ENCODE measurements at places on chromosomes 1 and 21. TPM values are rescaled to one million over a fixed set of nuclear protein-coding genes. Genes with fewer than 3 reads are reported as not detected.

DNA sequence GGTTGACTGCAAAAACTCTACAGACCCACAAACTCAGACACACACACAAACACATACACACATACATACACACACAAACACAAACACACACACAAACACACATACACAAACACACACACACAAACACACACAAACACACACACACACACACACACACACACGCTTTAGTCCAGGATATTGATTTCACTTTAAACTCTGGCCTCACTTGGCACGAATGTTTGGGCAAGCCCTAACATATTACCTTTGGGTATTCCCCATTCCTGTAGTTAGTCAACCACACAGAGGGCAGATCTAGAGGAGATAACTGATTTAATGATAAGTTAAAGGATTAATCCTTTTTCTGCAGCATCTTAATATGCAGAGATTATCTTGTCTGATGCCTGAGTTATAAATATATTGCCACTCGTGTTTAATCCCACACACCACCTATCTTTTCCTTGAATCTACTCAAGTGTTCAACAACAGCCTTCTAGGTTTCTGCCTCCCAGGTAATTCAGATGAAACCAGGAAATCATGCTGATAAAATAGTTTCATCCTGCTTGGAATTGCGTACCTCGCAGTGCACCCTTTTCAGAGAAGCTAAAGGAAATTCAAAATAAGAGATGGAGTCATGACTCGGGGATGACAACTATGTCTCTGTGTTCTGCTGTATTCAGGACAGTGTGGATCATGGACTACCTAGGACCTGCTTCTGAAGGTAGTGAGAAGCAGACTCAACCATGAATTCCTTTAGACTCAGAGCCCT lies 14.5 kb upstream of the RUNX1 start:
- DNase-seq = peak; percentile 77

- DNase-seq = no peak
These were observed 1.2 kb downstream of the PTTG1IP start for GRCh38 chr21:44872323-44872648.

DNA sequence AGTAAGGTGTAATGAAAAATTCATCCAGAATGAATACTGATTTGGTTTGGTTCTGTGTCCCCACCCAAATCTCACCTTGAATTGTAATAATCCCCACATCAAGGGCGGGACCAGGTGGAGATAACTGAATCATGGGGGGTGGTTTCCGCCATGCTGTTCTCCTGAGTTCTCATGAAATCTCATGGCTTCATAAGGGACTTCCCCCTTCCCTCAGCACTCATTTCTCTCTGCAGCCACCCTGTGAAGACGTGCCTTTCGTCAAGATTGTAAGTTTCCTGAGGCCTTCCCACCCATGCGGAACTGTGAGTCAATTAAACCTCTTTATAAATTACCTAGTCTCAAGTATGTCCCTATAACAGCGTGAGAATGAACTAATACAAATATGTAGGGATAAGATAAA lies 5.5 kb upstream of the SYNJ1 start:
- DNase-seq = no peak

GRCh38 chr1:115647507-115647906 lies 5.7 kb downstream of the VANGL1 start:
- DNase-seq = no peak

DNA sequence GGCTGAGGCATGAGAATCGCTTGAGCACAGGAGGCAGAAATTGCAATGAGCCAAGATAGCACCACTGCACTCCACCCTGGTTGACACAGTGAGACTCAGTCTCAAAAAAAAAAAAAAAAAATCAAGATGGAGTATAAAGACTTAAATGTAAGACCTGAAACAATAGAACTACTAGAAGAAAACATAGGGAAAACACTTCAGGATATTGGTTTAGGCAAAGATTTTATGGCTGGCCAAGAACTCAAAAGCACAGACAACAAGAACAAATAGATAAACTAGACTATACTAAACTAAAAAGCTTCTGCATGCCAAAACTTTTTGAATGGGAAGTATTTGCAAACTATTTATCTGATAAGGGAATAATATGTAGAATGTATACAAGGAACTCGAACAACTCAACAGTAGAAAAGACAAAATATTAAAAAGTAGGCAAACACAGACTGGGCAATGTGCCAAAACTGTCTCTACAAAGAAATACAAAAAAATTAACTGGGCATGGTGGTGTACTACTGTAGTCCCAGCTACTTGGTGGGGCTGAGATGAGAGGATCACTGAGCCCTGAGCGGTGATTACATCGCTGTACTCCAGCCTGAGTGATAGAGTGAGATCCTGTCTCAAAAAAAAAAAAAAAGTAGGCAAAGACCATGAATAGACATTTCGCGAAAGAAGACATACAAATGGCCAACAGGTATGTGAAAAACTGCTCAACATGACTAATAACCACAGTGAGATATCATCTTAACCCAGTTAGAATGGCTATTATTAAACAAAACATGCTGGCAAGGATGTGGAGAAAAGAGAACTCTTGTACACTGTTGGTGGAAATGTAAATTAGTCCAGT lies 25.3 kb downstream of the DTL start:
- DNase-seq = no peak

- DNase-seq = no peak
These were observed 1190.9 kb upstream of the PRMT6 start for GRCh38 chr1:105865546-105865945.

DNA sequence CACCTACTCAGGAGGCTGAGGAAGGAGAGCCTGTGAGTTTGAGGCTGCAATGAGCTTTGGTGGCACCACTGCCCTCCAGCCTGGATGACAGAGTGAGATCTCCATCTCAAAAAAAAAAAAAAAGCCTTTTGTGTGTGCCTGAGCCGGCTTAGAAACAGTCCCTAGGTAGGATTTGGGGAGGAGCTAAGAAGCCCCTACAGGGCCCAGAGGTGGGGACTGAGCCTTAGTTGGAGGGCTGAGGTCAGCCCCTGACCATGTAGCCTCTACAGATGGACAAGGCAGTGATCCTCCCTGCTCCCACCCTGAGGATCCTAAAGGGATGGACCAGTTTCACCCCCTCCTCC lies 2.5 kb downstream of the ADAMTSL4 start:
- DNase-seq = no peak

The NCMAP gene
- polyA plus RNA-seq = 0.05 TPM

- DNase-seq = no peak
These were observed 70.6 kb upstream of the KCNJ6 start for GRCh38 chr21:37986751-37987399.

- DNase-seq = no peak
These were observed 738 bp downstream of the GNPAT start for GRCh38 chr1:231241750-231242149.

The PBX1 gene
- 3.5 TPM for polyA plus RNA-seq

The SPAG17 gene
- polyA plus RNA-seq = 0.52 TPM

GRCh38 chr1:215824245-215824644 lies 257.1 kb downstream of the KCTD3 start:
- no peak for DNase-seq

- DNase-seq = no peak
These were observed 91.7 kb upstream of the CD34 start for GRCh38 chr1:208002672-208003071.

DNA sequence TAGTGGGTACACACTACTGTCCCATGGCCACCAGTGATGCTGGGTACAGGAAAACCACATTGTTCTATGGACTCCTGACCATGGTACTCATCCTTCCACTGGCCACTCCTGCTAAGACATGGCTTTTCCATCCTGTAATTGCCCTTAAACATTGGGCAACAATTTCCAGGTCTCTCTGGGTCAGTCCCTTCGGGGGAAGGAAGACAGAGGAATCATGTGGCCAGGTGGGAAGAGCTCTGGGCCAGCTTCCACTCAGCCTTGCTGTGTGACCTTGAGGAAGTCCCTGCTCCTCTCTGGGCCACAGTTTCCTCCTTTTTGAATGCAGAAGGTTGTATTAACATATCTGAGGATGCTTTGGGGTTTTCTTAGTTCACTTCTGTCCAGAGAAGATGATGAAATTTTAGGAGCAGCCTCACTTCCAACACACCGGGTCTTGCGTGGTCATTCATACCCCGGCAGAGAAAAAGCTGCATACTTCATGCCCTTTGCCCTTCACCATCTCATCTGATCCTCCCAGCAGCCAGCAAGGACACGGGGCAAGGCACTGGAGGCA lies 50.8 kb downstream of the SRRM1 start:
- no peak for DNase-seq

DNA sequence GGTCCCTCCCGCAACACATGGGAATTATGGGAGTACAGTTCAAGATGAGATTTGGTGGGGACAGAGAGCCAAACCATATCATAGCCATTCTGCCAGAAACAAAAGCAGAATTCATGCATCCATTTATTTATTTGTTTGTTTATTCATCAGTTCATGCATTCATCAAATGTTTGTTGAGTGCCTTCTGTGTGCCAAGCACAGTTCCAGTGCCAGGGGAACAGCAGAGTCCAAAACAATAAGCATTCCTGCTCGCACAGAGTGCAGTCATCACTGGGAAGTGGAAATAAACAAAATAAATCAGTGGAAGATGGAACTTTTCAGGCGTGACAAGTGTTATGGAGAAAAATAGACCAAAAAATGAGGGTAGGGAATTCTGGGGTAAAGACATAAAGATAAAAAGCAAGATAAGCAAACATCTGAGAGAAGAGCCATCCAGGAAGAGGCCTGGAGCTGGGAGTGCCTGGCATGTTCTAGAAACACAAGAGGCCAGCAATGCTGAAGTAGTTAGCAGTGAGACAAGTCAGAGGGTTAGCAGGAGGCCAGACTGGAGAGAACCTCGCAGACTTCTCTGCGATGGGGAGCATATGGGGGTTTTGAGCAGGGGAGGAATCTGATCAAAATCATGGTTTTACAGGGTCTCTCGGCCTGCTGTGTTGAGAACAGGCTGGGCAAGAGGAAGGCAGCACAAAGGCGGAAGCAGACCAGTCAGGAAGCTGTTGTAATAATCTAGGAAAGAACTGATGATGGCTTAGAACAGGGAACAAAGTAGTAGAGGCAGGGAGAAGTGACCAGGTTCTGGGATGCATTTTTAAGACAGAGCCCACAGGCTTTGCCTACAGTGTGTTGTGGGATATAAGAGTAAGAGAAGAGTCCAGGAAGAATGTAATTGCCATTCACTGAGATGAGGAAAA lies 113.2 kb downstream of the GLUL start:
- DNase-seq = no peak

DNA sequence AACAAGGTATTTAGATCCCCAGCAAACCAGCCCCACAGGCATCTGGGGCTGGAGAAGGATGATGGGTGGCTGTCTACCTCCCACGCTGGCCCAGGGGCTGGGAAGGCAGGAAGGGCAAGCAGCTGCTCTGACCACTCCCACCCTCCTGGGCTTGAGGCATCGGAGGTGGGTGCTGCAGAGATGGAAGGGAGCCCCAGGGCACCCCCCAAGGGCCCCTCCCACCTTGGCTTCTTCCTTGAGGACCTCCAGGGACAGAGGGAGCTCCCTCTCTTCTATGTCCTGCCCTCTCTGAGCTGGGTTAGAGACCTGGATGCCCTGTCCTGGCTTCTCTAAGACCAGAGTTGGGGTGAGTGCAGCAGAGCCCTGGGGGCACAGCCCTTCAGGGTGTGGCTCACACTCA lies 3.1 kb downstream of the CD52 start:
- DNase-seq = no peak

DNA sequence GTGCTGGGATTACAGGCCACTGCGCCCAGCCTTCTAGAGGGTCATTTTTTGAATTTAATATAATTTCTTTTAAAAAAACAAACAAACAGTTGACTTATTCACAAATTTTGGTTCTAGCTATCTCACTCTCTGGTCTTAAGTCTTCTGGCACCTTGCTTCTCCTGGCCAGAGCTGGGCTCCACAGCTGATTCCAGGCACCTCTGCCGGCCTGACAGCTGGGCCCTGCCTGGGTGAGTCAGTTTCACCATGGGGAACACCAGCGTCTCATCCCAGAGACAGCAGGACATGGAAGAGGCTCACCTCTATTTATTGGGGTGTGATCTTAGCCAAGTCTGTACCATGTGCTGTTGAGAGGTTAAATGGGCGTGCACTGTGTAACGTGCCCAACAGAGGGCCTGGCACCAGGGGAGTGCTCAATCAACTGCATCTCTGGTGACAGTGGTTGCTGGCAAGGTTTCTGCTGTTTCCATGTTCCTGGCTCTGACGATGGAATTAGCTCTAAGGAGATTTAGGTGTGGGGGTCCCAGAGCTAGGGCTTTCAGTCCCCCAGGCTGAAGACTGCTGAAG lies 956 bp downstream of the CPLANE2 start:
- DNase-seq = peak; percentile 42

The TMPRSS3 gene
- polyA plus RNA-seq = not detected

GRCh38 chr1:170376801-170377385 lies 155.1 kb upstream of the GORAB start:
- no peak for DNase-seq

DNA sequence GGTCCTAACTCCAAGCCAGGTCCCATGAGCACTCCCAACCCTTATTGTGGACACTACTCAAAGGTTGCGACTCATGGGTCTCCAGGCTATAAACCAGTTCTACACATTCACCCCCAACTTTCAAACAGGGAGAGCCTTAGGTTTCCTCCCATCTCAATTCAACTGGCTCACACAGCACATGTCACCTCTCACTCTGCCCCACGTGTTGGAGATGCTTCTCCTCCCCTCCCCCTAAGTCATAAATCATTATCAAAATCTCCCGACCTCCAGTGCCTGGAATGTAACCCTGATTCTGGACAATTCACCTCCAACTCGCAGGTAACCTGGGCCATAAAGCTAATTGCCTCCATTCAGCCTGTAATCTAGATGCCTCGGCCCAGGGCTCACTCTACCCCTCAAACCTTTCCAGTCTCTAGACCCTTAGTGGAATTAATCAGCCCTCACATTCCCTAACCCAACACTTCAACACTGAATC lies 595 bp downstream of the AK2 start:
- DNase-seq = no peak

DNA sequence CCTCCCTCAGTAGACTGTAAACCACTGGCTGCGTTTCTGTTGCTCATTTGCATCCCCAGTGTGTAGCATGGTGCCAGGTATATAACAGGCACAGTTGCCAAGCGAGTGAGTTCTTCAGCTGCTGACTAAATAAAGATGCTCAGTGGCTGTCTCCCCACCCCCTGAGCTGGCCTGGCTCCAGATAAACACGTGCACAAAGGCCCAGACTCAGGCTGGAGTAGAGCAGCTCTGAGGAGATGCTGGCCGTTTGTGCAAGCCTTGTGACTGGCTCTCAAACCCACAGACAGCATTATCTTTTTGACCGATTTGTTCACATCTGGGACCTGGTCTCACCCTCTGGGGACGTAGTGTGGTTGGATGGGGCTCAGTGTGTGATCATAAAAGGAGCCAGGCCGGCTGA lies 7.1 kb downstream of the CHRNB2 start:
- DNase-seq = no peak

- DNase-seq = no peak
These were observed 37.2 kb downstream of the LRRC8C start for GRCh38 chr1:89670163-89670562.

GRCh38 chr1:117051224-117052064 lies 8.7 kb upstream of the TTF2 start:
- DNase-seq = no peak

- DNase-seq = no peak
These were observed 78.9 kb downstream of the SLC66A1 start for GRCh38 chr1:19390901-19391595.

The LAD1 gene
- polyA plus RNA-seq = 82.4 TPM

DNA sequence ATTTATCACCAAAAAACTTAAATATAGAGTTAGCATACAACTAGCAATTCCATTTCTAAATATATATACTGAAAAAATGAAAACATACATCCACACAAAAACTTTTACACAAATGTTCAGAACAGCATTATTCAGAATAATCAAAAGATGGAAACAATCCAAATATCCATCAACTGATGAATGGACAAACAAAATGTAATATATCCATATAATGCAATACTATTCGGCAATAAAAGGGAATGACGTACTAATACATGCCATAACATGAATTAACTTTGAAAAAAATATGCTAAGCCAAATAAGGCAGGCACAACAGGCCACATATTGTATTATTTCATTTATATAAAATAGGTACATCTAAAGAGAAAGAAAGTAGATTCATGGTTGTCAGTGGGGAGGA lies 33.9 kb downstream of the TUT4 start:
- no peak for DNase-seq
